ENCODE measurements at places on chromosomes 2 and 18.

GRCh38 chr18:52001106-52001505, 338.9 kb upstream of the DCC start:
- no peaks in the 10 kb centered on the region for H3K27me3 ChIP-seq
- no peaks in the 10 kb centered on the region for H3K4me1 ChIP-seq
- no peak for DNase-seq
- no peaks in the 10 kb centered on the region for H3K36me3 ChIP-seq
- no peak overlapping the region for H3K27ac ChIP-seq

DNA sequence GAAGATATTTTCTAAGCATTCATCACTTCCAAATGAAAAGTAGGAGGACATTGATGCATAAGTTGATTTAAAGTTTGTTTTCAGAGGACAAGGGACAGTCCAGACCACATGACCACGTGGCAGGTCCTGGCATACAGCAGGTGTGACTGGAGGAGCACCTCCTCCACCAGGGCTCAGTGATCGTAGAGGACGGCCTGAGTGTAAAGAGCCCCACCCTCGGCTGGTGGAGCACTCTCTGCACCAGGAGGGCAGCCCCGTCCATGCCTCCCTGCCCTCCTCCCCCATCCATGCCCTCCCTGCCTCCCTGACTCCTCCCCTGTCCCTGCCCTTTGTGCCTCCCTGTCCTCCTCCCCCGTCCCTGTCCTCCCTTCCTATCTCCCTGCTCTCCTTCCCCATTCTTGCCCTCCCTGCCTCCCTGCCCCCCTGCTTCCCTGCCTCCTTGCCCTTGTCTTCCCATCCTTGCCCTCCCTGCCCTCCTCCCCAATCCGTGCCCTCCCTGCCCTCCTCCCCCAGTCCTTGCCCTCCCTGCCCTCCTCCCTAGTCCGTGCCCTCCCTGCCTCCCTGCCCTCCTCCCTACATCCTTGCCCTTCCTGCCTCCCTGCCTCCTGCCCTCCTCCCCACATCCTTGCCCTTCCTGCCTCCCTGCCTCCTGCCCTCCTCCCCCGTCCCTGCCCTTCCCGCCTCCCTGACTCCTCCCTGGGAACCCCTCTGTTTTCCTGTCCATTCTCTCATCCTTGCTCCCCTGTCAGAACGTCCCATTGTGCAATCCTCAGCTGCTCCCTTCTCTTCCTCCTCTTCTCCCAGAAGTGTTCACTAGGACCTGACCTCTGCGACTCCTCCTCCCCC, 47.9 kb downstream of the ANKMY1 start:
- no peak overlapping the region for H3K27ac ChIP-seq
- H3K36me3 ChIP-seq: peaks cover 13% of the 10 kb centered on the region
- DNase-seq: peak; percentile 17
- H3K4me3 ChIP-seq: no peak overlapping the region
- H3K27me3 ChIP-seq: peaks cover 2% of the 10 kb centered on the region
- no peaks in the 10 kb centered on the region for H3K4me1 ChIP-seq

DNA sequence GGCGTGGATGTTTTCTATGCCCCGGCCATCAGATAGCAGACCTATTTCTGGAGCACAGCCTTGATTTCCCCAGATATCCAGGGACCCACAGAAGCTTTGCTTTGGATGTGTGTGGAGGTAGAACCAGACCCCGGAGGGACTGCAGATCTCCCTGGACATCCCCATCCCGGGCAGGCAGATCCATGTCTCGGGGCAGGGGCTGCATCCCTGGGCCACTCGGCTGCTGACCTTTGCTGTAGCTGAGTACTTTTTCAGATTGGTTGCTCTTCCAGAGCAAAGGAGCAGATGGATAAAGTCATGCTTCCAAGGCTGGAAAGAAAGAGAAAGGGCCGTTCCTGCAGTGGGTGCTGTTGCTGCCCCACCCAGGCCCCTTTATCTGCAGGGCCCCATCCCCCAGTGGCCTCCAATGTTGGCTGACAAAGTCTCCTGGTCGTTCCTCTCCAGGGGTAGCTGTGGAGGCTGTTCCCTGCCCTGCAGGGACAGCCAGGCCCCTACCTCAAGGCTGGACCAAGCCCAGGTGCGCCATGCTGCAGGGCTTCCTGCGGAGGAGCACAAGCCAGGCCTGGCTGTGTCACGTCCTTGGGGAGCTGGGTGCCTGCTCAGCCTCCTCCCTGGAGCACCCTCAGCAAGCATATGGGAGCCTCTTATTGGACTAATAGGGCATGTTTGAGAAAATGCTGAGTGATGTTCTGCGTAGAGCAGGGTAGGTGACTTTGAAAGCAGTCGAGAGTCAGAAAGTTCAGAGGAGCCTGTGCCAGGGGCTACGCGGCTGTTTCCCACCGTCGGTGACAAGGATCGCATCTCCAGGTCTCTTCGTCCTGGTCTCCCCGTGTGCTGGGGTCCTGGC, 68.4 kb downstream of the TPO start:
- no peak overlapping the region for H3K27ac ChIP-seq
- H3K27me3 ChIP-seq: peaks cover 17% of the 10 kb centered on the region
- no peak for DNase-seq

DNA sequence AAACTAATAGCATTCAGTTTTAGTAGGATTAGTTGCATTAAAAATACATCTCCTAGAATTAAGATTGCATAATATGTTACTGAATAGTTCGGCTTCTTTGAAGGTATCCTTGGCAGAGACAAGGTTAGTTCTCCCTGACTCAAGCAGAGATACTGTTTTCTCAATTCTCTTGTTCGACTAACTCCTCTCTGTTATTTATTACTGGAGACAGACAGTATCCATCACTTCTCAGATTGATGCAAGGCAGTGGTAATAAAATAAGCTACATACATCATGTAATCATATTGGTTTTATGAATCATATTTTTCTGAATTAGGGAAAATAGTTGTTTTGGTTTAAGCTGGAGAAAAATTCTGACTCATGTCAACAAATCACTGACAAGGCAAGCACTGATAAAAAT, 134.8 kb downstream of the SLC8A1 start:
- no peak overlapping the region for H3K4me3 ChIP-seq
- H3K36me3 ChIP-seq: no peaks in the 10 kb centered on the region
- no peak overlapping the region for H3K27ac ChIP-seq
- DNase-seq: no peak

DNA sequence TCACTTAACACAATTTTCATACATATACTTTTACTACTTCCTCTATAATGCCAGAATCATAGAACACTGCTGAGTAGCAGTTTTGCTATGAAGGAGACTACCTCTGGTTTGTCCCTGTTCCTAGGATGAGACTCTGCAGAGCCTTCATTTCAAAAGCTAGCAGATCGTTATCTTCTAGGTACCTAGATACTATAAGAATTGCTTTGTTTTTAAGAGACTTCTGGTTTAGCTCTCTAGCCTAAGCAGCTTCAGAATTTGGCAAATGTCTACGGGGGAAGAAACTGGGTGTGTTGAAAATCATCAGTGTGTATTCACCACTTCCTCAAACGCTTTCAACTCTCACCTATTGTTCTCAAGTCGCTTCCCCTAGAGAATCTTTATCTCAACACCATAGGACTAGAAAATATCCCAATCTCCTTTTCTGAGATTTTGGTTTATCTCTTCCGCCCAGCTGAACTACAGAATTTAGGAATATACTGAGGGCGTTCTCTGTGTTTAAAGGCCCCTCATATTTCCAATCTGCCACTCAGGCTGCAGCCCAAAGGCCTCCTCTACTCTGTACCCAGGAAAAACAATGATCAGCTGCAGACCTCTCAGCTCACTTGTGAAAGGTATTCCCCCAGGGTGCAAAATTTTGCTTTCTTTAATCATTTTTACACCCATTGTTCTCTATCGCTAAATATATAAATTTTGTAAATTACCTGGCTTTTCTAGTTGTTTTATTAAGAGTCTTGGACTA, 28.7 kb downstream of the SMAD2 start:
- H3K4me1 ChIP-seq: peaks cover 34% of the 10 kb centered on the region
- H3K4me3 ChIP-seq: no peak overlapping the region

DNA sequence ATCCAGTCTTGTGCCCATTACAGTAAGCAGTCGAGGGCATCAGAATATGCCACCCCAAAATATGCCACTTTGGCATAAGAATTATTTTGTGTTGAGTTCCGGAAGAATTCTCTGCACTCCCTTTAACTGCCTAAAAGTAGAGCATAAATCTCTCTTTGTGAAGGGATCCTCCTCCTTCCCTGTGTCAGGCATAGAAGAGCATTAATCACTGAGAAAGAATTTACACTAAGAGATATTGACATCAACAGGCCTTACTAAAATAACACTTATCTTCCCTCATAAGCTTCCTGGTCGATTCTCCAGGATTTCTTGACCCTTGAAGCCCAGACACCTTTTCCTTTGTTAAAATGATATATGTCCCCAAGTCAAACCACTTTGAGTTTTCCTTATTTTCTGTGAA, 27.6 kb upstream of the KYNU start:
- H3K4me1 ChIP-seq: no peaks in the 10 kb centered on the region
- no peaks in the 10 kb centered on the region for H3K27me3 ChIP-seq
- H3K4me3 ChIP-seq: no peak overlapping the region
- H3K36me3 ChIP-seq: no peaks in the 10 kb centered on the region
- no peak for DNase-seq

DNA sequence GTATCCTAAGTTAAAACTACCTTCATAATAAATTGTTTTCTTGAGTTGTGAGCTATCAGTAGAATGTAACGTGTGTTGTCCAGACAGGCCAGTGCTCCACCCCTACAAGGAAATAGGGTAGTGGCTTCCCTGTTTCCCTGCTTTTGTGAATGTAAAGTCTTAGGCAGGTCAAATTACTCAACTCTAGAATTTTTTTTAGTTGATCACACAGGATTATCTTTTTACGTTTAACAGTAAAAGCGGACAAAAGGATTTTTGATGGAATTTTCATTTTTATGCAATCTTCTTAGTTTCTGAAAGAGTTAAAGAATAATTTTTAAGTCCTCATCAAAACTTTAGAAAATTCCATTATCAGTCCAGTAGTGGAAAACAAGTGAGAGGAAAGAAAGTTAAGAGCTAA, 38.2 kb downstream of the GPD2 start:
- DNase-seq: no peak
- H3K27me3 ChIP-seq: no peaks in the 10 kb centered on the region
- H3K36me3 ChIP-seq: no peaks in the 10 kb centered on the region

- H3K27ac ChIP-seq: no peak overlapping the region
- peaks cover 14% of the 10 kb centered on the region for H3K4me1 ChIP-seq
- H3K4me3 ChIP-seq: no peak overlapping the region
- no peaks in the 10 kb centered on the region for H3K36me3 ChIP-seq
- H3K27me3 ChIP-seq: no peaks in the 10 kb centered on the region
- DNase-seq: no peak
These were observed 76.2 kb downstream of the TGFA start for GRCh38 chr2:70477441-70477844.

DNA sequence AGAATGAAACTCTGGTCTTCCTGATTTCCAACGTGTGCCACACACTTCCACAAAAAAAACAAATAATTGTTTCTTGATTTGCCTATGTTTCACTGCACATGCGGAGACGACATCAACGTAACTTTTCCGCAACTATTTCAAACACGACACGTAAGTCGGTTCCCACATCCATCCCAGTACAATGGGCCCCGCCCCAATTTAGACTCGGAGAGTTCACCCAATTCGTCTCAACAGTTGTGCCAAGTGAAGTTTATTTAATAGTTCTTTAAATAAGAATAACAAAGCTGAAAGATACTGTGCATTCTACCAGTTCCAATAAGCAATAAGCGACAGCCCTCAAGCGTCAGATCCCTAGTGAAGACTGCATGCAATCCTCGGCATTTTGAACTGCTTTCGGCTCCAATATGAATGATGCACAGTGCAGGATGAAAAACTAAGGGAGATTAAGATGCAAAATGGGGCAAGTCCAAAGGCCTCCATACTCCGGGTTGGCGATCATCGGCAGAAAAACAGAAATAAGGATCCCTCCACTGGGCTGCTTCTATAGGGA, 664 bp downstream of the CCT4 start:
- peaks cover 1% of the 10 kb centered on the region for H3K36me3 ChIP-seq
- peaks cover 31% of the 10 kb centered on the region for H3K4me1 ChIP-seq
- DNase-seq: no peak
- H3K27me3 ChIP-seq: no peaks in the 10 kb centered on the region

GRCh38 chr2:159457589-159457988, 158.8 kb downstream of the BAZ2B start:
- no peak overlapping the region for H3K4me3 ChIP-seq
- H3K27ac ChIP-seq: no peak overlapping the region
- H3K36me3 ChIP-seq: no peaks in the 10 kb centered on the region
- no peak for DNase-seq
- H3K4me1 ChIP-seq: peaks cover 12% of the 10 kb centered on the region
- H3K27me3 ChIP-seq: no peaks in the 10 kb centered on the region

DNA sequence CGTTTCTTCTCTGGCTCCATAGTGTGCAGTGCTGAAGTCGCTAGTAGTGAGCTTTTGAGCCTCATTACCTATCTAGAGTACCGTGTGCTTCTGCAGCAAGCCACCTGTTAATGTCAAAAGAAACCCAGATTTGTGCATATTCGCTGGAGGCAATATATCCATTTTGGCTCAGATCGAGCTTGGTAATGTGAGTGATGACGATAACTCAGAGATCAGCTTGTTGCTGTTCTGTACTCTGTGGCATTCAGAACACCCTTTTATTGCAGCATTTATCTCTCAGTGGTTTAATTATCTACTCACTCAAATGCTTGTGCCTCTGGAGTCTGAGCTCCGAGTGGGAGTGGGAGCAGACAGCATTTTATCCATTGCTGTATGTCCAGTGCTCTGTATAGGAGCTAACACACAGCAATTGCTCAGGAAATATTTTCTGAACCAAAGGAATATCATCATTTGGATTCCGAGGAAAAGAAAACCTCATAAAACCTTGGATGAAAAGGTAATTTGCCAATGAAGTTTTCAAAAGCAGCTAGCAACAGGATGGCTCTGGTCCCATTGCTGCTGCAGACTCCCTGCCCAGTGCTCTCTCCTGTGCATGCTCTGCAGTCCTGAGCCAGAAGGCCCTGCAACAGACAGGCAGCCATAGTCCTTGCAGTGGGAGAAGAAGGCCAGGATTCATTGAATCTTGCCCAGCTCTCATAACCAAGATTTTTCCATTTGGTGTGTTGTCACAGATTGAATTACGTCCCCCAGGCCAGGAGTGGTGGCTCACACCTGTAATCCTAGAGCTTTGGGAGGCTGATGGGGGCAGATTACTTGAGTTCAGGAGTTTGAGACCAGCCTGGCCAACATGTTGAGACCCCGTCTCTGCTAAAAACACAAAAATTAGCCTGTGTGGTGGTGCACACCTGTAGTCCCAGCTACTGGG, 183.8 kb downstream of the MYCN start:
- H3K4me1 ChIP-seq: no peaks in the 10 kb centered on the region
- DNase-seq: no peak
- no peaks in the 10 kb centered on the region for H3K36me3 ChIP-seq
- no peak overlapping the region for H3K4me3 ChIP-seq

GRCh38 chr18:58789876-58790240, 74.8 kb upstream of the ZNF532 start:
- H3K4me1 ChIP-seq: no peaks in the 10 kb centered on the region
- H3K4me3 ChIP-seq: no peak overlapping the region
- peaks cover 24% of the 10 kb centered on the region for H3K27me3 ChIP-seq
- no peak for DNase-seq
- H3K36me3 ChIP-seq: no peaks in the 10 kb centered on the region

Data from T-cell (primary cell).